ENCODE measurements at places on chromosomes 13 and 19.

DNA sequence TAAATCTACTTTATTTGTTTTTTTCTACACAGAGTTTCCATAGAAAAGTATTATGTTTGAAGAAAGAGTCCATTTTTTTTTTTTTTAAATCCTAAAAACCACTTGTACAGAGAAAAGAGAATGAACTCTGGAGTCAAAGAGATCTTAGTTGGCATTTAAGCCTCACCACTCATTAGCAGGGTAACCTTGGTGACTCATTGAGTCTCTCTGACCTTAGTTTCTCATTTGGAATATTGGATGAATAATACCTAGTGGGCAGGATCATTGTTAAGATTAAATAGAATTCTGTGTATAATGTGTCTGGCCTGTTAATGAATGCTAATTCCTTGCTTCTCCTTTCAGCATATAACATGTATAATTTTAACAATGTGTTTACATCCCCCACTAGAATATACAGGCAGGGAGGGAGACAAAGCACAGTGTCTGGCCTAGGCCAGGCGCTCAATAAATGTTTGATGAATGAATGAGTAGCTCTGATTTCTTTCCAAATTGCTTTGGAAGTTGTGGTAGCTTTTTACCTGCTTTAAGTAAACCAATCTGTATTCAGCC lies 48.7 kb upstream of the MYCBP2 start:
- DNase-seq: no peak

DNA sequence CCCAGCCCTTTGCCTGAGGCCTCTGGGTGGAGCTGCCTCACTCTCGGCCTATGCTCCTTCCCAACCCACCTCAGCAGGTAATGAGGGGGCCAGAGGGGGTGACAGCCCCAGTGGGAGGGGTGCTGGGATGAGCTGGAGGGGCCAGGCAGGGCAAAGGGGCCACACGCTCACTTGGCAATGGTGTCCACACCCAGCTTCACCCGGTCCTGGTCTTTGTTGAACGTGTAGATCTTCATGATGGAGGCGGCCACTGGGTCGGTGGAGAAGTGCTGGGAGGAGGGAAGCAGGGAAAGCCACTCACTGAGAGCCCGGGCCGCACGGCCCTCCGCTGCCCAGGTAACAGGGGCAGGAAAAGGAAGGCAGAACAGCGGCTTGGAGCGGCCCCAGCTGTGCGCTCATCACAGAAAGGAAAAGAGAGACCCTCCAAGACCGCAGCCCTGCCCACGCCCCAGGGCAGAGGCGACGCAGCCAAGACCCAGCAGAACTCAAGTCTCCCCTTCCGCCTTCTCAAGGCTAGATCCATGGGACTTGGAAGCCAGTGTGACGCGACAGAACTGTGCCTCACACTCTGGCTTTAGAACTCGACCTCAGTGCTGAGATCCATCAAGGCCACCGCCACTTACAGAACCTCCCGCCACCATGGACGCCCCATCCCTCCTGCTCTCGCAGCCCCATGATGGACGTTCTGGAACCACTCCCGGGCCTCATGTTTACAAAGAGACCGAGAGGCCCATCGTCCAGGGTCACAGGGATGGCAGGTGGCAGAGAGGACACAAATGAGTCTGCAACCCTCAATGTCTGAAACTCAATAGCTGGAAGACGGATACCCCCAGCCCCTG lies 9.2 kb downstream of the UBXN6 start:
- no peak for DNase-seq

GRCh38 chr13:47413112-47413511 lies 516.3 kb upstream of the HTR2A start:
- no peak for DNase-seq

DNA sequence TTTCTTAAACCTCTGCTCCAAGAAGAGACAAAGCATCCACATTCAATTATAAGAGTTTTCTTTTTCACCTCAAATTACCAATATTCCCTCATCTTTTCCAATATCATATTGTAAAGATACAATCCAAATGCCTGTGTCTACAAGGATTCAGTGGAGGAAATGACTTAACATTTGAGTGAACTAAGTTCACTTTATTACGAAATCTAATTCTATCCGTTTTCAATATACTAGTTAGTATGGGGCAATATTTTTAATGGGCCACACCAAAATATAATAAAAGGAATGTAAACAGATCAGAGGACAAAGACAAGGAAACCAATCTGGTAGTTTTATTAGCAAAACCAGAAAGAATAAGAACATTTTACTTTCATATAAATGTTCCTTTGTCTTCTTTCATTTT lies 136.0 kb downstream of the DCLK1 start:
- DNase-seq: no peak

DNA sequence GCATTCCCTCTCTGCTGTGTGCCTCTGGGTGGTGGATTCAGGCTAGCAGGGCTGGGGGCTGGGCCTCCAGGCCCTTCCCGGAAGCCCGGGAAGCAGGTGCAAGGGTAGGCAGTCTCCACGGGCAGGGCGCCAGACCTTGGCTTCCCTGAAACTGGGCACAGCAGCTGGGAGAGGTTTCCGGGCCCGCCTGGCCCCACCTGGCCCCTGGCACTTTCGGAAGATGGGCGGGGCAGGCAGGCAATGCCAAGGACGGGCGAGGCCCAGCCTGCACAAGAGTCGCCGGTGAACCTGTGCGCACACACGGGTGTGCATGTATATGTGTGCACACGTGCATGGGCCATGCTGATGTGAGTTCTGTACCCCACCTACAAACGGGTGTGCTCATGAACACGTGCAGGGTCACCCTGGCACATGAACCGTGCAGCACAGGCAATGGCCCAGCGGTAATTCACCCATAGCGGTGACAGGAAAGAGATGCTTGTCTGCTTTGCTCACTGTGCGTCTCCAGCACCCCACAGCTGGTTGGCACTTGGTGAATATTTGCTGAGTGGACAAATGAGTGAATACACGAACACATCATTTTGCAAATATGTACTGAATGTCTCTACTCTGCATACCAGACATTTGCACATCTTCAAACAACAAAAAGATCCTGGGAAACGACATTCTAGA lies 15.3 kb downstream of the GADD45B start:
- no peak for DNase-seq

DNA sequence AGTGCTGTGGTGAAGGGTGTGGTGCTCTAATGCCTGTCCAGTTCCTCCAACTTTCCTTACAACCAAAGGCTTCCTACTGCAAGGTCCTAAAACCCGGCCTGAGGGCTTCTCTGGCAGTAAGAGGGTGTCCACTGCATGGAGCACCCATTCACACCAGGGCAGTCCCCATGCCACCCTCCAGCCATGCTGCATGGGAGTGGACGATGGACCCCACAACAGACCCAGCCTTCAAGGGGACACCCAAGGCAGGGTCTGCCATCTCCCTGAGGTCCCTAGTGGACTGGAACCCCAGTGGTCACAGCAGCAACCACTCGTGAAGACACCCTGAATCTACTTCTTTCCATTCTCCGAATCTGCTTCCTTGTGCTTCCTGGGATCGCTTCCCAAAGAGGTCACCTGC lies 117.6 kb upstream of the SOX1 start:
- DNase-seq: no peak

DNA sequence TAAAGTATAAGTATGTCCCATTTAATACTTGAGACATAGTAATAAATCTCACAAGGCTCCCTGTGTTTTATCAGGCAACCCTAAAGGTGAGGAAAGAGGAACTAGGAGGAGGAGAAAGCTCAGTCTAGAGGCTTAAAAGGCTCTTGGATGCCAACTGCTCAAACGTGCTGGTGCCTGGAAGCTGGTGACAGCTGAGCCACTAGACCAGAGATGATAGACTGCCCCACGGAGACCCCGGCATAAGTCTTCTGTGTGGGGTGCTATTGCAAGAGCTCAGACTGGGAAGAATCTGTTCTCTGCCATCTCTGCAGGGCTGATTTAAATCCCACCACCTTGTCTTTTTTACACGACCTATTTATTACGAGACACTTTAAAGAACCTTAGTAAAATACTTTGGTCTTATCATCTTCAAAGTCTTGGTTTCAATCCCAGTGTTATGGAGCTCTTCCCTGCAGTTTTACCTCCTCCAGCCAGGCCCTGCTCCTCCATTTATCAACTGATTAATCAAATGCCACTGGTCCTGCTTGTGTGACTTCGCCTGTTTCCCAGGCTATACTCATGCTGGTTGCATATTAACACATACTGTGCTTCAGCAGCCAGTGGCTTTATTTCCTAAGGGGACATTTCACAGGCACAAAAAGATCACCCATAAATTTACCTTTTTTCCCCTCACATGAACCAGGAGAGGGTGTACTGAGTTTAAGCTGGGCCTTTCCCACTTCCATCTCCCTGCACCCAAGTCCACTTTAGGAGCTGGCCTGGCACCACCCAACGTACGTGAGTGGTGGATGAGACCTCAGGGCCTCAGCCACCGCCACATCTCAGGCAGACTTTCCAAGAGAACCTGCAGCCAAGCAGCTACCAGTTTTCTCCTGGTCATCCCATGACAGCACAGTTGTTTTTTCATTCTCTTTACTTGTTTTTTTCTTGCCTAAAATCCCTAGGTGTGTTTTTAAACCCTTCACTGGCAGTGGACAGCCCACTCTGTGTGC lies 7.8 kb upstream of the ATP12A start:
- DNase-seq: no peak

DNA sequence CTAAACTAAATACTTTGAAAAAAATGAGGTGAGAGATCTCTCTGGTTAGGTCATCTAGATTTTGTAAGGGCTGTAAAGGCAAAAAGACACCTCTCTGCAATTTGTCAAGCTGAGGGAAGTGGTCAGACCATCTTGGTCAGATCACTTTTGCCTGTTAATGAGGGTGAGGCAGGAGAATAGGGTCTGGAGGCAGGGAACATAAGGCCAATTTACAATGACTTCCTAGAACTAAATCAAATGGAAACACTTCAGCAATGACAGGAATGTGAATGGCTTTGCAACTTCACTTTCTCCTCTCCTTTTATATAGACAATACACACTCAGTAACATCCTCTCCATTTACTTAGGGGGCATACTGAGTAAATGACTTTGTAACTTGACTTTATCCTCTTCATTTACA lies 1653.4 kb downstream of the SLITRK5 start:
- DNase-seq: no peak

GRCh38 chr19:50792272-50793250 lies 2.3 kb downstream of the ACP4 start:
- no peak for DNase-seq

DNA sequence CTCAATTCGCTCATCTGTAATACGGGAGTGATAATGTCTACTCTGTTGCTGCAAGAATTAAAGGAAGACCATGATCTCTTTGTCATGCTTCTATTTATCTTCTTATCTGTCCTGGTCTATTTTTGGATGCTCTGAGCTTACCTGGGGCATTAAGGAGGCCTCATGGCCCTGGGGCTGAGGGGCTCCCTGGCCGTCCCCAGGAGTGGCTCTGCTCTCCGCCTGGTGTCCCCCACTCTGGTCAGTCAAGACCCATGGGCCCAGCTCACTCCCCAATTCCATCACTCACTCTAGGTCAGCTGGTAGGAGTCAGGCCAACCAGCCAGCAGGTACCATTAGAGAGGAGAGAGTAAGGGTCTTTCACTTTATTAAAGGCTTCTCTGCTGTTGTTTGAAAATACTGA lies 1.1 kb upstream of the CHST8 start:
- DNase-seq: no peak

- no peak for DNase-seq
These were observed 32.0 kb downstream of the RUBCNL start for GRCh38 chr13:46355088-46355468.

DNA sequence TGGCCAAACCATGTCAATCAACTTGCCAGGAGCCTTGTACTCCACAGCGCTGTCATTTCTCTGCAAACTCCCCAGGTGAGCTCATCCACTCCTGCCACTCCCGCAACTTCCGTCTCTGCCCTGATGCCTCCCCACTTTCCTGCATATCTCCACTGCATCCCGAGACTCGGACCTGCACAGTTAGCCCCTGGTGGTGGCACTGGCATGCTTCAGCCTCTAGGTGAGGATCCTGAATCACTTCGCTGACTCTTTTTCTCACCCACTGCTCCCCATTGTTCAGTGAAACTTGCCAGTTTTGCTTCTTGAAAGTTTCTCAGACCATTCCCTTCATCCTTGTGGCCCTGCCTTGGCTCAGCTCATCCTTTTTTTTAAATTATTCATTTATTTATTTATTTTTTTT lies 3.4 kb upstream of the CTU1 start:
- DNase-seq: peak; percentile 40

DNA sequence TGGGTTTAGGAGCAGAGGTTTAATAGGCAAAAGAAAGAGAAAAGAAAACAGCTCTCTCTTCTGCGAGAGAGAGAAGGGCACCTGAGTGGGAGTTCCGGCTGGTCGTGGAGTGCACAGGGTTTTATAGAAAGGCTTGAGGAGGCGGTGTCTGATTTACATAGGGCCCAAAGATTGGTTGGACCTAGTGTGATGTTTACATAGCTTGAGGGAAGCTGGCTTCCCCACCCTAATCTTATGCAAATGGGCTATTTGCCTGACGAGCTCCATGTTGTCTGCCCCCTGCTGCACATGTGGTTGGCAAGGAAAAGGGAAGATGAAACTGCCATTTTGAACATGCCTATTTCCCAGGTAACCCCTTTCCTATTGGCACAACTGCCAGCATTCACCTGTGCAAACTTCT lies 21.5 kb upstream of the MEDAG start:
- no peak for DNase-seq

- no peak for DNase-seq
These were observed 4.6 kb downstream of the IGFL4 start for GRCh38 chr19:46035986-46036743.

DNA sequence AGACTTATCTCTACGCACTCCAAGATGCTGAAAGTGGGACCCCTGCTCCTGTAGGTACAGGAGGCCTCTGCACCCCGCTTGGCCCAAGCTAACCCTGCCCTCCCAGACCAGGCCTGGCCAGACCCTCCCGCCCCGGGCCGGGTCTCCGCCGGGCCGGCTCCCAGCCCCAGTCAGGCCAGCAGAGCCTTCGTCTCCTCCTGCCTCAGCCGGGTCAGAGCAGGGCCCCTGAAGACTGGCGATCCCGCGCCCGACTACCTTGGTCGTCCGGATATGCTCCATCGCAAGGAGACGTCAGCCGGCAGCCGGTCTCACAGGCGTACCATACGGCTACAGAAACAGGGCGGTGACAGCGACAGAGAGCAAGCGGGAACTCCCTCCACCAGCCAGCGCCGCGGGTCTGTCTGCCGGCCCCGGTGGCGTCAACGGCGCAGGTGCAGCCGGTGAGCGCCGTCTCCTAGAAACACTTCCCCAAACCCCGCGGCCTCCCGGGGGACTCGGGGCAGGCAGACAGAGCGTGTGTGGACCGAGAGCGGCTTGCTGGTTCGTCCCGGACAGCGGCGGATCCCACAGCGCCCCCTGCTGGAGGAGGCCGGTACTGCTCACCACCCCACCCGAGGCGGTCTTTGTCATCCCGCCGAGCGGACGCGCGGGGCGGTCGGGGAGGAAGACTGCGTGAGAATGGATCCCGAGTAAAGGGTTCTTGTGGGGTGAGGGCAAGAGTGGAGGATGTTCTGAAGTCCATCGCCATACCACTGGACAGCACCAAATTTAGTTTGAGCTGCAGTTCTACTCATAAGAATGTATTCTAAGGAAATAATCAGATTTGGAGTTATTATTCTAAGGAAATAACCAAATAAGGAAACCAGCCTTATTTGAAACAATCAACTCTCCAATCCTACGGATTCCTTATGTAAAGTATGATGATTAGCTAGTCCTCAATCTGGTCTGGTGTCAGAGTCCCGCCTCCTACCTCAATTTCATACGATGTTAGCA lies at the start of gene MTMR6:
TSS of gene MTMR6 (minus strand) at position 520 of the 993 bp plus-strand sequence. CDS start at position 279, 241 bp downstream.
- DNase-seq: peak; percentile 51
